ENCODE measurements at places on chromosomes 16 and 17.

DNA sequence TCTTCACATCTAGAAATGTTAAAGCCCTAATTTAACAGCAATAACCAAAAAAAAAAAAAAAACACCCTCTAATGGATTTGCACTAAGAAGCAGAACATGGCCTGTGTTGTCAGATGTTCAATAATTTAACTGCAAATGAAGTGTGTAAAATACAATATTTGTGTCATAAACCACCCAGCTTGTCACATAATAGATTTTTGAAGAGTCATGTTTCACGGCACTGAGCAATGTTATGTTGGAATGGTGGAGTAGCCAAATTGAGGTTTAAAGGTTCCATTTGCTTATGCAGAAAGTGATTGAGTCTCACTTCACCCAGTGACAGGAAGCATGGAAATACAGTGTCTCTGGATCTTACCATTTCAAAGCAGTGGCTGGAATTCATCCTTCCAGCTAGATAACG, 173.2 kb upstream of the XYLT1 start:
- no peak for DNase-seq

DNA sequence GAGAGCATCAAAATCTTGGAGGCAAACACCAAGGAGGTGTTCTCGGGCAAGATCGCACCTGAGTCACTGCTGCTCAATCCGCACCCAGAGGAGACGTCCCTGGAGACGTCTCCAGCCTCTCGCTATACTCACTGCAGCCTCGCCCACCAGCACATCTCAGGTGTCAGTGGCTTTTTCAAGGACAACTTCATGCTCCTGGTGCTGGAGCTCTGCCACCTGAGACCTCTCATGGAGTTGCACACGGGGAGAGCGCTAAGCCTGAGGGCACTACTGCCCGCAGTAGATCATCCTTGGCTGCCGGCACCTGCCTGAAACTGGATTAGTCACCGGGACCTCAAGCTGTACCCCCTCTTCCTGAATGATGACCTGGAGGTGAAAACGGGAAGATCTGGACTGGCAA, 2.6 kb upstream of the MBTPS1 start:
- DNase-seq, result no peak

- peak; percentile 91 for DNase-seq
Observed at GRCh38 chr17:7650509-7651096, at the start of gene ATP1B2. TSS of gene ATP1B2 (plus strand) at chr17:7650926. CDS start at chr17:7651519, 593 bp downstream.

DNA sequence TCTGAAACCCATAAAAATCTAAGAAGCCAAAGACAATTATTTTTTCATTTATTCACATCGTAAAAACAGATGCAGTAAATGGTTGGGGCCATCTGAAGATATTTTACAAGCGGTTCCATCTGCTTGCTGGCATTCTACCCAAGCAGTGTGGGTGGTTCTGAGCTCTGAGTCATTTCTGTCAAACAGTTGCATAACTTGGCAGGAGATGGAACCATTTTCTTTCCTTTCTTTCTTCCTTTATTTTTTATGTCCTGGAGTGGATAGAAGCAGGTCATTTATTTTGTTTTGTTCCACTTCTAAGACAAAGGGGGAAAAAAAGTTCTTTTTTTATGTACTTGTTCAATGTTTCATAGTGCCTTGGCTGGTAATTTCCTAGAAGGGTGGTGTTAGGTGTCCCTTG, 1151.9 kb upstream of the GOT2 start:
- no peak for DNase-seq

DNA sequence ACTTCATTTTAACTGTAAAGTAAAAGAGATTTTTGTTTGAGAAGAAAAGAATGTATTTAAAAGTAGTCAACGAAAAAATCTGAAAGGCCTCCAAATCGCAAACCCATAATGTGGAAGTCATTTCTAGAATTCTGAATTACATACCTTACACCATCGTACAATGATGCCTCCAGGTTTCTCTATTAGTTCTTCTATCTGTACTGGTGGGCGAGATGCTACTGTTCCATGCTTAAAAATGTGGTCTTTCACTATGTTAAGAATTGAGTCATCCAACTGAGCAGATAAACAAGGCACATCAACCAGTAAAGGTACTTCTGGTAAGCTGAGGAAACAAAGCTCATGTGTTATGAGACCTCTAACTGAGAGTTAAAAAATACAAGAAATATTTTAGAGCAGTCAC, 28.5 kb downstream of the CRLF3 start:
- no peak for DNase-seq

- DNase-seq, result no peak
Observed at GRCh38 chr16:30715750-30716445, 16.9 kb downstream of the SRCAP start.

DNA sequence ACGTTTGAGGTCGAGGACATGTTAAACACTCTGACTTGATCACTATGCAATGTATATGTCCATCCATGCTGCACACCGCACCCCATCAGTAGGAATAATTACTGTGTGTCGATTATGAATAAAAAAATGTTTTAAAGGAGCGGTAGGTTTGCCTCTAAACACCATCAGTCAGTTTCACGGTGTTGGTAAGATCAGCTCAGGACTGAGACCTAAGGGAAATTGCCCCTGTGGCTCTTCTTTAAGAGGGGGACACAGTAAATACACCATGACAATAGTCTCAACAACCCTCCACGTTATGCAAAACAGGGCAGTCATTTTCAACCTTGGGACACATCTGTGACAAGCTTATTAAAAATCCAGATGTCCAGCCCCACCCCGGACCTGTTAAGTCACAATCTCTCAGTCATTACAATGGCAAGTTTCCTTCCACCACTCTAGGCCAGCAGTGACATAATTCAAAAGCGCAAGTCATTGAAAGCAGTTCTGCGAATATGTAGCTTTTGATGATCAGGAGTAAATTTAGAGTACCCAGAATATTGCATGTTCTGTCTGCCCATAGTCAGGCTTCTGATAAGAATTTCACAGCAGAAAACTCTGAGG, 1.2 kb downstream of the ATMIN start:
- no peak for DNase-seq

GRCh38 chr17:8019166-8019565, 16.8 kb downstream of the GUCY2D start:
- DNase-seq, result peak; percentile 73

- DNase-seq, result peak; percentile 83
Observed at GRCh38 chr16:4801962-4802658, at the start of gene ROGDI. TSS of gene ROGDI (minus strand) at chr16:4802633. CDS start at chr16:4802571, 62 bp downstream.

GRCh38 chr17:79929257-79930061, 90.2 kb upstream of the CBX4 start:
- no peak for DNase-seq

GRCh38 chr16:3088925-3089716, 10.0 kb downstream of the ZSCAN10 start:
- DNase-seq, result peak; percentile 12

All from D341Med (cell line).